Activated CD4-positive, alpha-beta memory T cell treated with anti-CD3 and anti-CD28 coated beads, Interleukin-2, amount 10 ng/mL, durations not matched to agents 7 days and 5 days (primary cell): ENCODE measurements at places on chromosomes 16 and 17. TPM values are rescaled to one million over a fixed set of nuclear protein-coding genes. Genes with fewer than 3 reads are reported as not detected.

DNA sequence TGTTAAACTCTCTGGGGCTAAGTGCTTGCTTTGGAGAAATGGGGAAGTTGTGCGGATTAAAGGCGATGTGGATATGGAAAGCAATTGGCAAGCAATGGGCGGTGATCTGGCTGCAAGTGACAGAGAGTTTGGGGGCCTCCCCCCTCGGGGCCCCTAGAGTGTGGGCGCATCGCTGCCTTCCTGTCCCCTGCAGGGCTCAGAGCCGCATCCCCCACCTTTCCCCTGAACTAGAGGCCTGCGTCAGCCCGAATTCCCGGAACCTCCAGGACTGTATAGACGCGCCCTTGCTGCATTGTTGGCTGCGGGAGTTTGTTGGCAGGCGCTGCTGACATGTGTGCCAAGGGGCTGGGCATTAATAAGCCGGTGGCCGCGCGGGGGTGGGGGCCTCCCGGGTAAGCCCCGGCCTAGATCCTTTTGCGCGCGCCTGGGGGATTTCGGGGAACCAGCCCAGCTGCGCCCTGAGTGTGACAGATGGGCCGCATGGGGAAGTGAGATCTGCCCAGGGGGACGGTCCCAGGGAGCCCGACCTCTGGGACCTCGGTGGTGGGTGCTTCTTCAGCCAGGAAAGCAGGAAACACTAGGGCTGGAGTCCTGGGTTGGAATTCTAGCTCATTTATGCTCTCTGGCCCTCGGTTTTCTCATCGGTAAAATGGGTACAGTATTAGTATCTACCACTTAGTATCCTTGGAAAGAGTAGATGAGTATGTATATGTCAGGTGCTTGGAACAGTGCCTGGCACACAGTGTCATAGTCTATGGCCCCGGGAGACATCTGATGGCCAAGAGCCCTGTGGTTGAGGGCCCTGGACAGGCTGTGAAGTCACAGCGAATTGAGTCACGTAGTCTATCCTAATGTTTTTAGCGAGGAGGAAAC, 1.0 kb downstream of the EEF2K start:
- H3K36me3 ChIP-seq: peaks cover 22% of the 10 kb centered on the region
- H3K4me3 ChIP-seq: peak overlapping the region; percentile 99
- peak overlapping the region; percentile 83 for H3K27ac ChIP-seq
- peaks cover 45% of the 10 kb centered on the region for H3K4me1 ChIP-seq
- DNase-seq: peak; percentile 53
- H3K27me3 ChIP-seq: no peaks in the 10 kb centered on the region

DNA sequence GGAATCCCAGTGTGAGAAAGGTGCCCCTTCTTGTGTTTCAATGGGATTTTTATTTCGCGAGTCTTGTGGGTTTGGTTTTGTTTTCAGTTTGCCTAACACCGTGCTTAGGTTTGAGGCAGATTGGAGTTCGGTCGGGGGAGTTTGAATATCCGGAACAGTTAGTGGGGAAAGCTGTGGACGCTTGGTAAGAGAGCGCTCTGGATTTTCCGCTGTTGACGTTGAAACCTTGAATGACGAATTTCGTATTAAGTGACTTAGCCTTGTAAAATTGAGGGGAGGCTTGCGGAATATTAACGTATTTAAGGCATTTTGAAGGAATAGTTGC, 567 bp downstream of the UBB start:
- H3K4me3 ChIP-seq: peak overlapping the region; percentile 88
- H3K27me3 ChIP-seq: peaks cover 2% of the 10 kb centered on the region
- H3K27ac ChIP-seq: peak overlapping the region; percentile 87
- H3K36me3 ChIP-seq: peaks cover 36% of the 10 kb centered on the region
- peaks cover 35% of the 10 kb centered on the region for H3K4me1 ChIP-seq
- no peak for DNase-seq

- H3K36me3 ChIP-seq: no peaks in the 10 kb centered on the region
- no peak for DNase-seq
- no peaks in the 10 kb centered on the region for H3K27me3 ChIP-seq
- H3K4me1 ChIP-seq: peaks cover 30% of the 10 kb centered on the region
- H3K27ac ChIP-seq: no peak overlapping the region
These were observed 13.5 kb downstream of the PLLP start for GRCh38 chr16:57271063-57271345.

- H3K27ac ChIP-seq: no peak overlapping the region
- no peaks in the 10 kb centered on the region for H3K27me3 ChIP-seq
- no peaks in the 10 kb centered on the region for H3K4me1 ChIP-seq
- no peaks in the 10 kb centered on the region for H3K36me3 ChIP-seq
These were observed 342.7 kb downstream of the SOX9 start for GRCh38 chr17:72463287-72464102.

- H3K27me3 ChIP-seq: no peaks in the 10 kb centered on the region
- H3K4me3 ChIP-seq: no peak overlapping the region
- peak overlapping the region; percentile 67 for H3K27ac ChIP-seq
- peaks cover 35% of the 10 kb centered on the region for H3K4me1 ChIP-seq
- DNase-seq: no peak
- H3K36me3 ChIP-seq: peaks cover 36% of the 10 kb centered on the region
These were observed 1.2 kb upstream of the TAOK2 start for GRCh38 chr16:29972500-29972899.

DNA sequence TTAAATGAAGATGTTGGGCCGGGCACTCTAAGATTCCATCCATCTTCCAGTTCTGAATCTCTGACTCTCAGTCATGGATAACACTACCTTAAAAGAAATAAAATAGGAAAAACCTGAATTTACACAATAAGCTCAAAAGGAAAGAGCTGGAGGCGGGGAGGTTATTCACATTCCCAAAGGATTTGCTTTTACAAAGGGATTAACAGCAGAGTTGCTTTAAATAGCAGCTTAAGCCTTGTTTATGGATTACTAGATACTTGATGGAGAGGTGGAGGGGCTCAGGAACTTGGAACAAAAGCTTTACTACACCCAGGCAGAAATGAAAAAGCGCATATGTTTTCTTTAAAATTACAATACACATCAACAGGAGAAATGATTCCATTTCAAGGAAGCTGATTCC, 84.5 kb downstream of the XYLT1 start:
- peaks cover 10% of the 10 kb centered on the region for H3K36me3 ChIP-seq
- no peak overlapping the region for H3K27ac ChIP-seq
- no peak for DNase-seq
- H3K4me1 ChIP-seq: peaks cover 27% of the 10 kb centered on the region

GRCh38 chr17:45314741-45315647, 1.8 kb downstream of the MAP3K14 start:
- peaks cover 54% of the 10 kb centered on the region for H3K36me3 ChIP-seq
- no peak for DNase-seq
- peak overlapping the region; percentile 93 for H3K27ac ChIP-seq
- H3K4me3 ChIP-seq: peak overlapping the region; percentile 86

DNA sequence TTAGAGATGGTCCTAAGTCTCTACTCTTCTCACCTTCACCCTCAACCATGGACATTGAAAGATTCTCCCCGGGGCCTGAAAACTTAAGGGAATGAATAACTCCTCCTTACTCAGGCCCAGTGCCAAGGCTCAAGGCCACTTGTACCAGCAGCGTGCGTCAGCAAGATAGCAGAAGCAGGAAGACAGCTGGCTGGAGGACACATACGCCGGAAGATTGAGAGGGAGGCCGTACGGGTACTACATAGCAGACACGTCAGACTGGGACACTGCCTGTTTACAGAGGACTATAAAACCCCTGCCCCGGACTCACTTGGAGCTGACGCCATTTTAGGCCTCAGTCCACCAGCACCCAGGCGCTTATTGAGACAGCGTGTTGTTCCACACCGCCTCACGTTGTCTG, 75.8 kb upstream of the MED13 start:
- H3K36me3 ChIP-seq: no peaks in the 10 kb centered on the region
- no peak overlapping the region for H3K27ac ChIP-seq
- no peak for DNase-seq
- peaks cover 31% of the 10 kb centered on the region for H3K27me3 ChIP-seq
- peaks cover 1% of the 10 kb centered on the region for H3K4me1 ChIP-seq

- H3K4me3 ChIP-seq: no peak overlapping the region
- H3K4me1 ChIP-seq: peaks cover 8% of the 10 kb centered on the region
- H3K27ac ChIP-seq: no peak overlapping the region
- no peak for DNase-seq
- H3K36me3 ChIP-seq: peaks cover 20% of the 10 kb centered on the region
- peaks cover 19% of the 10 kb centered on the region for H3K27me3 ChIP-seq
These were observed 54.8 kb upstream of the BCAR1 start for GRCh38 chr16:75306099-75306762.

GRCh38 chr17:37847811-37848331, 76.3 kb upstream of the TBC1D3K start:
- peak overlapping the region; percentile 41 for H3K27ac ChIP-seq
- H3K4me3 ChIP-seq: no peak overlapping the region
- H3K27me3 ChIP-seq: peaks cover 7% of the 10 kb centered on the region

GRCh38 chr17:7262192-7262934, at the start of gene CLDN7:
Gene CLDN7, minus strand, starts transcription at chr17:7262478. Its CDS starts 435 bp downstream, at chr17:7262043.
- peaks cover 28% of the 10 kb centered on the region for H3K4me1 ChIP-seq
- DNase-seq: no peak
- H3K27ac ChIP-seq: peak within 1 kb of the TSS; percentile 16
- H3K4me3 ChIP-seq: peak within 1 kb of the TSS; percentile 62
- peaks cover 12% of the 10 kb centered on the region for H3K36me3 ChIP-seq

DNA sequence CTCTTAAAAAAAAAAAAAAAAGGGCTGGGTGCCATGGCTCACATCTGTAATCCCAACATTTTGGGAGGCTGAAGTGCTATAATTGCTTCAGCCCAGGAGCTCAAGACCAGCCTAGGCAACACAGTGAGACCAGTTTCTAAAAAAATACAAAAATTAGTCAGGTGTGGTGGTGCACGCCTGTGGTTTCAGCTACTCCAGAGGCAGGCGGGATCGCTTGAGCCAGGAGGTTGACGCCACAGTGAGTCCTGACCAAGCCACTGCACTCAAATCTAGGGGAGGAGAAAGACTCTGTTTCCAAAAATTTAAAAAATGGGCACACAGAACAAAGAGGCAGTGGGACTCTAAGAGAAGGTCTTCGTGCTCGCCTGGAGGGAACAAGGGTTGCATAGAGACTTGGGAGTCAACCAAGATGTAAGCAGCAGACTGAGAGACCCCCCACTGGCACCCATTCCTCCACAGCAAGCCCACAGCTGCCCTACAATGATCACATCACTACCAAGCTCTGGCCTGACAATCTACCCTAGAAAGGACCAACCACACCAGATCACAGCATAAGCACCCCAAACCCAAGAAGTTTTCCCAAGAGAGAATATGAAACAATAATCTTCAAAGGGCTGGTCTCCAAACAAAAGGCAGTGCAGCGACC, 121.6 kb downstream of the ANKRD11 start:
- no peak for DNase-seq
- peaks cover 72% of the 10 kb centered on the region for H3K4me1 ChIP-seq
- no peak overlapping the region for H3K27ac ChIP-seq
- no peaks in the 10 kb centered on the region for H3K27me3 ChIP-seq
- H3K4me3 ChIP-seq: no peak overlapping the region

DNA sequence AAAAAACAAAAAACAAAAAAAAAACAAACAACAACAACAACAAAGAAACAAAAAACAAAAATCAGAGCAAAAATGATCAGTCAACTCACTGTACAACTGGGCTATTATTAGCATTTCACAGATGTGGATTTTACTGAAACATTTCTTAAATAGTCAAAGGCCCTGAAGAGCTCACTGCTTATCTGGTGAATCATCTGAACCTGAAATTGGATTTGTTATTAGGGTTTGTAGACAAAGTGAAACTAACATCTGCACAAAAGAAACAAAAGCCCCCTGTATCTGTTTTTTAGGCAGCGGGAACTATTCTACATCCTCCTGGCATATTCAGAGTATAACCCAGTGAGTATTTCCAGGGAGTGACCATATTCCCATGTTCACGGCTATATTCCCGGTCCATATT, 32.6 kb upstream of the KSR1 start:
- peaks cover 2% of the 10 kb centered on the region for H3K27me3 ChIP-seq
- no peaks in the 10 kb centered on the region for H3K36me3 ChIP-seq
- H3K4me1 ChIP-seq: no peaks in the 10 kb centered on the region
- no peak for DNase-seq

GRCh38 chr16:11257131-11257938, 1.3 kb upstream of the SOCS1 start:
- peak overlapping the region; percentile 94 for H3K4me3 ChIP-seq
- DNase-seq: peak; percentile 77
- H3K4me1 ChIP-seq: peaks cover 39% of the 10 kb centered on the region
- H3K36me3 ChIP-seq: peaks cover 36% of the 10 kb centered on the region
- H3K27ac ChIP-seq: peak overlapping the region; percentile 94

DNA sequence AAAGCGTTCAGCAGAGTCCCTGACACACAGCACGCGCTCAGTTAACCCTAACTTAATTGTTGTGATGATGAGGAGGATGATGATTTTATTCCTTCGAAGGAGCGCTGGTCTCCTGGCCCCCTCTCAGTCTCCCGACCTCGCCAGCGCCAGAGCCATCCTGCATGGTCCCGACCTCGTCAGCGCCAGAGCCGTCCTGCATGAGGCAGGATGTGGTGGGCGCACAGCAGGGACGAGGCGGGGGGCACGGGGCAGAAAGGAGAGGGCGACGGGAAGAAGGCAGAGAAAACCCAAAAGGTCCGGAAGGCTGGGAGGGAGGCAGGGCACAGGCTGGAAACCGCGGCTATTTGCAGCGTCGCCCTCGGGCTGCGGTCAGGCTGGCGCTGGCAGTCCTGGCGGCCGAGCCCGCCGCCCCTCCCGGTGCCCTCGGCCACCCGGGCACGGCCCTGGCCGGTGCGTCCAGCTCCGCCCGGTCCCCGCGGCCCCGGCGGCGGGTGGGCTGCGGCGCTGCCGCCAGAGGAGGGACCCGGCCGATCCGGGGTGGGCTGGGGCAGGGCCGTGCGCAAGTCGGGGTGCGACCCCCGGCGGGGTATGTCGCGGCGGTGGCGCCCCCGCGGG, 3.0 kb upstream of the TAC4 start:
- no peaks in the 10 kb centered on the region for H3K36me3 ChIP-seq
- H3K27me3 ChIP-seq: peaks cover 8% of the 10 kb centered on the region
- DNase-seq: peak; percentile 26
- peaks cover 16% of the 10 kb centered on the region for H3K4me1 ChIP-seq
- H3K27ac ChIP-seq: peak overlapping the region; percentile 50

- no peaks in the 10 kb centered on the region for H3K27me3 ChIP-seq
- H3K36me3 ChIP-seq: no peaks in the 10 kb centered on the region
- peaks cover 9% of the 10 kb centered on the region for H3K4me1 ChIP-seq
- DNase-seq: peak; percentile 56
- peak overlapping the region; percentile 21 for H3K27ac ChIP-seq
These were observed 4.3 kb upstream of the APRT start for GRCh38 chr16:88815901-88816589.

DNA sequence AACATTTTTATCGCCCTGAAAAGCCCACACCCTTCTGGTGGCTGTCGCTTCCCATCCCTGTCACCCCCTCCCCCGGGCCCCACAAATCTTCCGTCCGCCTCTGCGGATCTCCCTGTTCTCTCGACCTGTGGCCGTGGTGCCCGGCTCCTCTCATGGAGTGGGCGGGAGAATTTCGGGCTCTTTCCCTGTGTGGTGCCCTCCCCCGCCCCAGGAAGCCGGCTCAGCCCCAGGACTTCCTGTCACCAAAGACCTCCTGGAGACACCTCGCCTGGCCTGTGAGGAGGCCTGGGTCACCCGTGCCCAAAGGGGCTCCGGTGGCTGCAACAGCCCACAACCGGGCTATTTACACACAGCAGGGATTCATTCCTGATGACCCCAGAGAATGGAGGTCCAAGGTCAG, 26.1 kb upstream of the UBE2I start:
- no peaks in the 10 kb centered on the region for H3K4me1 ChIP-seq
- H3K27ac ChIP-seq: no peak overlapping the region

GRCh38 chr17:34351096-34351495, 5.2 kb upstream of the CCL13 start:
- no peak for DNase-seq
- no peaks in the 10 kb centered on the region for H3K4me1 ChIP-seq
- no peak overlapping the region for H3K4me3 ChIP-seq
- no peaks in the 10 kb centered on the region for H3K36me3 ChIP-seq
- H3K27ac ChIP-seq: no peak overlapping the region

The RHBDF1 gene
- 0.18 TPM for total RNA-seq

The LITAFD gene
- total RNA-seq: not detected

The ZNF768 gene
- 6.0 TPM for total RNA-seq

The RAB26 gene
- 0.83 TPM for total RNA-seq
